ENCODE measurements at places on chromosomes 5 and 9. TPM values are rescaled to one million over a fixed set of nuclear protein-coding genes. Genes with fewer than 3 reads are reported as not detected.

Gene FOXI1
- total RNA-seq, result not detected

Gene CAMK4
- total RNA-seq, result 0.38 TPM

Gene MARCHF11
- not detected for total RNA-seq

Gene SLC6A18
- total RNA-seq, result not detected

Gene NEUROG1
- total RNA-seq, result not detected

Gene TMC1
- 0.69 TPM for total RNA-seq

DNA sequence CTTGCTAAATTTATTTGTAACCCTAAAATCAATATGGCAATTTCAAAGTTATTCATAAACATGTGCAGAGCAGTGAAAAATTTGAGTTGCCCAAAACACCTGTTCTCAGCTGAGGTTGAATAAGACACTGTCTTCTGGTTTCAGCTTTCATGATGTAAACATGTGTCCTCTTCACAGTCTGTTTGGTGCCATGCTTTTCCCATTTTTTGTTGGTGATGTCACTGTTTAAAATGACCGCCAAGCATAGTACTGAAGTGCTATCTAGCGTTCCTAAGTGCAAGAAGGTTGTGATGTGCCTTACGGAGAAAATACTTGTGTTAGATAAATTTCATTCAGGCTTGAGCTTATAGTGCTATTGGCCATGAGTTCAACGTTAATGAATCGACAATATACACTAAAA is 580.8 kb downstream of the ACTL7B start:
- DNase-seq, result no peak

GRCh38 chr5:149628221-149628620 is 46.9 kb downstream of the ARHGEF37 start:
- no peak for DNase-seq

GRCh38 chr5:19175776-19176570 is 812.0 kb downstream of the CDH18 start:
- no peak for DNase-seq

- DNase-seq, result peak; percentile 90
Observed at GRCh38 chr5:72179028-72179815, 71.9 kb downstream of the MAP1B start.

- no peak for DNase-seq
Observed at GRCh38 chr5:32259033-32259432, 53.7 kb downstream of the MTMR12 start.

DNA sequence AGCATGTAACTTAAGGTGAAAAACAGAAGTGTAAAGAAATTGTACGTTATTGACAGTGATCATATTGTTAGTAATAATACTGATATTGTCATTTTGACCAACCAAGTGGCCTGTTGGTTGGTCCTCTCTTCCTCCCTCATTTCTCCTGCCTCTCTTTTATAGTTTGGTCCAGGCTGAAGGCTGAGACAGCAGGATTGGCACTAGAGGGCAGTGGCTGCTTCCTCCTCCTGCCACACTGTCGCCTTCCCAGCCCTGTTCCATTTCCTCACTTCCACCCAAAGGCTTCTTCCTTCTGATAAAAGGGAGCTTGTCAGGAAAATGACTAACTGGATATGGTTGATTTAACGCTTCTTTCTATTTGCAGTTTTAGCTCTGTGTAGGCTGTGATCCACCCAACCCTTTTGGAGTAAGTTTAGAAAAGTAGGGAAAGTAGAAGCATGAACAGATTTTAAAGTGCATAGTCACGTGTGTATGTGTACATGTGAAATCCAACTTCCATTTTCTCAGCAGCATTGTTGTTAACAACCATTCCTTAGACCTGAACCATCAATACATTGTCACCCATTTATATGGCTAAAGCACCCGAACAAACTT is 35.6 kb downstream of the PTCD2 start:
- no peak for DNase-seq

DNA sequence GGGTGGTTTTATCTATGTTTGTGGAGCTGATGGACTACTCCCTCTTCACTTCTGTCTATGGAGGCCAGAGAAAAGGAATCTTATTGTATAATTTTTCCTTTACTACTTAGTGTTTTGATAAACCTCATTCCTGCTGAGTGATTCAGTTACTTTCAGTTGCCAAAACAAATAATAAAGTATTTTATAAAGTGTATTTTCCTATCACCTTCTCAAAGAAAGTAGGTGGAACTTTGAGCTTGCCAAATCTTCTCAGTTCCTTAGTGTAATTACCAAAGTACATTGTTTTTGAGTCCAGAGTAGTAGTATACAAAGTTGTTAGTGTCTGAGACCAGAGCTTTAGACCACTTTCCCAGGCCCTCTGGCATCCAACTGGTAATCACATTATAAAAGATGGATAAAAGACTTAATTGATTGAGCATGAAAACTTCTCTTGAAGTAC is 13.5 kb downstream of the RABGAP1 start:
- no peak for DNase-seq

GRCh38 chr5:179269781-179270543 is 75.3 kb downstream of the ADAMTS2 start:
- DNase-seq, result peak; percentile 78

All from posterior vena cava (tissue), 2 donors.